ENCODE measurements at places on chromosomes 13 and 19.

GRCh38 chr13:113558461-113558860, 26.1 kb upstream of the TFDP1 start:
- DNase-seq, result peak; percentile 40

GRCh38 chr19:44623080-44623479, 9.7 kb downstream of the IGSF23 start:
- DNase-seq, result no peak

DNA sequence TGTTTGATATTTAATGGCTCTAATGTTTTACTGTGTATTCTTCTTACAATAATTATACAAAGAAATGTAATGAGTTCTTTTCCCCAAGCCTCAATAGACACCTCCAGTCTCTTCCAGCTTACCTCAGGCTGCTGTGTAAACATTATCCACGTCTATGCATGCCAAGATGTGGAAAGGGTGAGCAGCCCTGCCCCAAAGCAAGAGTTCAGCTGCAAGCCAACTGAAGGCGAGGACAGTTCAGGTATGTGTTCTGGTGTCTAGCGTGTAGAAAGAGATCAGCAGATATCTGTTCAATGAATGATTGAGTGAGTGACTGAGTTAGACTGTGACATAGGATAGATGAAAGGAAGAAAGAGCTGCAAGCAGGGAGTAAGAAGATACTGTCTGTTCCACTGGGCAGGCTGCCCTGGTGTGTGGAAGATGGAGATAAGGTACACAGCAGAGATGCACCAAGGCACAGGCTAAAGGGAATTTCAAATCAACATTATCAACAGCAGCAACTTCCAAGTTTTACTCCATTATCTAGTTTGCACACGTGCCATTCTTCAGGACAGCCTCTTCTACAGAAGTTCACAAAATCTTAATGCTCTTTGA, 66.0 kb downstream of the LATS2 start:
- no peak for DNase-seq

DNA sequence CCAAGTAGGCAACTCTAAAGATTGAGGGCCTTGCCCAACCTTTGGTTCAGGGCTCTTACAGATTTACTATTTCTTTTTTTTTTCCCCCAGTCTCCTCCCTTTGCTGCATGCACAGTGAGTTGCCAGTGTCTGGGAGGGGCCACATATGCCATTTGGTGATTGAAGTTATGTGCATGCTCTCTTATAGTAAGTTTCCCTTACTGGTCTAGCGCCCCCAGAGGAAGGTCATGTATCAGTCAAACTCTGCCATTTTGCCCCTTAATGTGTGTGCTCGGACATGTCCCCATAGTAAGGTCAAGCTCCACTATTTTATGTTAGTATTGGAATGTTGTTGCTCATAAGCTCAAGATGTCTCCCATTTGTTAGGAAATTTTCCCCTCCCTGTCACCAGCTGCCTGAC, 1138.0 kb upstream of the SLC10A2 start:
- no peak for DNase-seq

DNA sequence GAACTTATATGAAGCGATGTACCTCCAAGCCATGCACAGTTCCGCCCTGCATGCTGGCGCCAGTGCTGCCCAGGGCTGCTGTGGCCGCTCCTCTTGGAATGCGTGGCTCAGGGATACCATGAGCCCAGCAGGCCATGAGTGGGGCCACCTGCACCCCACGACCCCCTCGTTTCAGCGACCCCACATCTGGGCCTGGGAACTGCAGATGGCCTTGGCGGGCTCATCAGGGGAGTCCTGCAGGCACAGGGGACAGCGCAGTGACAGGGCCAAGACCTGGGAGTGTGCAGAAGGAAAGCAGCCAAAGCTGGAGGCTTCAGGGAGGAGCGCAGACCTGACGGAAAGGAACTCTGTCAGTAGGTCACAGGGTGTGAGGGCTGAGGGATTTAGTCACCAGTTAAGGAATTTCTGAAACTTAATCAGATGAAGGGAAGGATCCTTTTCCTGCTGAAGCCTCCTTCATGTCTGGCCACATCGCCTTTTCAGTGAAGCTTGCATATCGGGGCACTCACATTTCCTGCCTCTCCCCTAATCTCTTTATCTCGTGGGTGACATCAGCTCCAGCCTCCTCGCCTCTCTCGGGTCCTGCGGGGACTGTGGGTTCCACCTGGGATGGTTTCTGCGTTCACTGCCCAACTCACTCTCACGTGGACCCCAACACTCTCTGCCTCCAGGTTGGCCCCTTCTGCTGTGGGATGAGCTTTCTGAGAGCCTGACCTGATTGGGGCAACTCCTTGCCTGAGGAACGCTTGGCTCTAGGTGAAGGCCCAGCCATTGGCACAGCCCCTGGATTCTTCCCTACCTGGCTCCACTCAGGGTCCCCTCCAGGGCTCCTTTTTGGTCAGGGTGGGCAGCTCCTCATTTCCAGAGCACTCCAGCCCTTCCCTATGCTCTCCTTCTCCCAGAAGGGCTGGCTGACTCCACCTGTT, 123.5 kb downstream of the CRYL1 start:
- DNase-seq, result peak; percentile 56

DNA sequence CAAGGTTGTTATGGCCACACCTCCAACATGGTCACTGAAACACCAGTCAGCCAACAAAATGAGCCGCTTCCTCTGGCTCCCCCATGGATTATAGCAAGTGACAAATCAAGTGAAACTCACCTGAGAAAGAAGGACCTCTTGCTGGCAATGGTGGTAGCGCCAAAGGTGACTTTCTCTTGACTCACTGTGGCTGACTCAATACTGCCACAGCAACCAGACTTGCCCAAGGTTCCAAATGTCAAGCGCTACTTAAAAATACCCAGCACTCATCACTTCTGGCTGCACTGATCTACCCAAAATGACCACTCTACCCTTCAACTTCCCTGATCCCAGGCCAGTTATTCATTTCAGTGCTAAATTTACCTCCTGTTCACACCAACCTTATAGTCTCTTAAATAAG, 495.5 kb downstream of the FOXO1 start:
- DNase-seq, result no peak

DNA sequence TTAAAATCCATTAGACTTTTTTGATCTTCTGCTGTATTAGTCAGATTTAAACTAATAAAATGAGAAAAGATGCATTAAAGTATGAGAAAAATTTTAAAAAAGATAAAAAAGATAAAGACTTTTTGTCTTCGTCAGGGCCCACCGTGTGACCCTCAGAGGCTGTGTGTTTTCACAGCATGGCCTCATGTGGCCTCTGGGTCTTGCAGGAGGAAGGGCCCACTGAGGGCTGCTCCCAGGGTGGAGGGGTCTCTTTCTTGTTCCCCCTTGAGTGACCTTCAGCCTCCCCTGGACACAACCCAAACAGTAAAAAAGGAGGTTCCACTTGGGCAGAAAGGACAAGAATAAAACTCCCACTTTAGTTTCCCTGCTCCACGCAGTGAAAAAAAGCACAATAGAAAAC, 57.1 kb upstream of the RANBP3 start:
- DNase-seq, result peak; percentile 13

- DNase-seq, result no peak
These were observed 198.1 kb downstream of the FGF14 start for GRCh38 chr13:102203718-102204117.

GRCh38 chr19:6076675-6077463, 33.4 kb downstream of the RFX2 start:
- DNase-seq, result no peak

GRCh38 chr19:995051-995827, 5.0 kb upstream of the GRIN3B start:
- no peak for DNase-seq

- DNase-seq, result no peak
These were observed 13.1 kb downstream of the NOP53 start for GRCh38 chr19:47758443-47758804.

DNA sequence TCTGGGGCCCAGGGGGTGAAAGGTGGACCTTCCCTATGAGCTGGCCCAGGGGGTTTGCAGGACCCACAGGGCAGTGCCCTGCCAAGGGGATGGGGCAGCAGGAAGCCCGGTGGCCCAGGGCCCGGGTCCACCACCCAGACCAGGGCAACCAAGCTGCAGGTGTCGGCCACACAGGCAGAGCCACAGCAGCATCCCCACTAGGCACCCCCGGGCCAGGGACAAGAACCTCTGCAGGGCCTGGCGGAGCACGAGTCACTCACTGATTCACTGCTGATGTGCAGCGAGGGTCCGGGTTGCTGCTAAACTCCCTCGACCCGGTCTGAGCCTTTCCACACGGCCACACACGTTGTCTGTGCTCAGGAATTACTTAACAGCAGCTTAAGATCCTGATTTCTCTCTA, 8.8 kb downstream of the FZR1 start:
- no peak for DNase-seq

GRCh38 chr13:35797244-35797643, 320.8 kb upstream of the MAB21L1 start:
- DNase-seq, result no peak

DNA sequence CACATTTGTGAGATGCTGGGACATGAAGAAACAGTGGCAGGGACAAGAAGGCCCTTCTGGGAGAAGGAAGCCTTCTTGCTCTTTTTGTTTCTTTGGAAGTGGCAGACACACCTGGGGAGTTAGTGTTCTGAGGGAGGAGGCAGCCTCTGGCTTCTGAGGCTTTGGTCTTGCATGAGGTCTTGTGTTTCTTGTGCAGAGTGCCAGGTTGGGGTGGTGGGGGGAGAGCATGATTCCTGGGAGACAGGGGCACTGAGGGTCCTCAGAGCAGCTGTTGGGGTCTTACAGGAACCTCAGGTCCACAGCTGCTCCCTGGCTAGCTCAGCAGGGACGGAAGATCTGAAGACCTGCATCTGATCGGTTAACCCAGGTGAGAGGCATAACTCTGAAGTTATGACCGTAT, 167.5 kb upstream of the ZNF536 start:
- no peak for DNase-seq

GRCh38 chr13:40306817-40307216, 359.6 kb downstream of the FOXO1 start:
- no peak for DNase-seq

DNA sequence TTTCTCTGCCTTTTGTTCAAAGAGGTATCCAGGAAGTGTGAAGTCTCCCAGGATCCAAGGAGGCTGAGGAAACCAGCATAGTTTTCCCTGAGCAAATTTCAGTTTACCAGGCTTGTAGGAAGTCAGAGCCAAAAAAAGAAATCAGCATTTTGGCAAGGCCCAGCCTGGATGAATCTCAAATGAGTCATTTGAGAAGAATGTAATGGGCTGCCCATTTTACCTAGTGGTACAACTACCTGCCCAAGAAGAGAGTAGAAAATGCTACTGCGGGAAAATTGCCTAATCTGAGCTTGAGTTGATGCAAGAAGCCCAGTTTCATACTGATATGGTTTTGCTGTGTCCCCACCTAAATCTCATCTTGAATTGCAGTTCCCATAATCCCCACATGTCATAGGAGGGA, 284.1 kb upstream of the ZNF507 start:
- DNase-seq, result no peak

- no peak for DNase-seq
These were observed 10.6 kb upstream of the NFIX start for GRCh38 chr19:12984683-12985048.

- DNase-seq, result no peak
These were observed 64.6 kb upstream of the SOX21 start for GRCh38 chr13:94776956-94777355.

GRCh38 chr13:93098972-93099371, 127.6 kb upstream of the GPC6 start:
- DNase-seq, result no peak

GRCh38 chr13:23828086-23828485, 61.1 kb downstream of the MIPEP start:
- DNase-seq, result no peak

- DNase-seq, result no peak
These were observed 365.5 kb downstream of the UQCRFS1 start for GRCh38 chr19:28847468-28847867.

GRCh38 chr13:101536079-101536478, 83.6 kb downstream of the ITGBL1 start:
- DNase-seq, result no peak

GRCh38 chr13:99261059-99261458, 2.9 kb upstream of the GPR18 start:
- no peak for DNase-seq

DNA sequence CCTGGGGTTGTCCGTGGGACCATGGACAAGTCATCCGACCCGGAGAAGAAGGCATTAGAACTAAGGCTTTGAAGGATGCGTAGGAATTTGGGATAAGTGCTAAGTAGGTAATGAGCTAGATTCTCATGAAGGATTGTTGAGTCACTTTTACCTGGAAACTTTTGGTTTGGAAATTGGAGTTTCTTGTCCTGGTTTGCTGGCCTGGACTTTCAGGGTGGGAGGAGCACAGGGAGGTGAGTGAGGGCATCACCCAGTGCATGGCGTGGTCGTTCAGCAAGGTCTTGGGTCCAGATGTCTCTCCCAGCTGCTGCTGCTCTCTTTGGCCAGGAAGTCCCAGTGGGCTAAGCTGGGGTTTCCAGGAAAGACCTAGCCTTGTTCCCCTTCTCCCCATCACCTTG, 7.6 kb downstream of the NFIC start:
- DNase-seq, result no peak

- no peak for DNase-seq
These were observed 3.6 kb upstream of the MIER2 start for GRCh38 chr19:347946-348861.

DNA sequence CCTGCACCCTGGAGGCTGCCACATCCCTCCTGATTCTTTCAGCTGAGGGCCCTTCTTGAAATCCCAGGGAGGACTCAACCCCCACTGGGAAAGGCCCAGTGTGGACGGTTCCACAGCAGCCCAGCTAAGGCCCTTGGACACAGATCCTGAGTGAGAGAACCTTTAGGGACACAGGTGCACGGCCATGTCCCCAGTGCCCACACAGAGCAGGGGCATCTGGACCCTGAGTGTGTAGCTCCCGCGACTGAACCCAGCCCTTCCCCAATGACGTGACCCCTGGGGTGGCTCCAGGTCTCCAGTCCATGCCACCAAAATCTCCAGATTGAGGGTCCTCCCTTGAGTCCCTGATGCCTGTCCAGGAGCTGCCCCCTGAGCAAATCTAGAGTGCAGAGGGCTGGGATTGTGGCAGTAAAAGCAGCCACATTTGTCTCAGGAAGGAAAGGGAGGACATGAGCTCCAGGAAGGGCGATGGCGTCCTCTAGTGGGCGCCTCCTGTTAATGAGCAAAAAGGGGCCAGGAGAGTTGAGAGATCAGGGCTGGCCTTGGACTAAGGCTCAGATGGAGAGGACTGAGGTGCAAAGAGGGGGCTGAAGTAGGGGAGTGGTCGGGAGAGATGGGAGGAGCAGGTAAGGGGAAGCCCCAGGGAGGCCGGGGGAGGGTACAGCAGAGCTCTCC, 6.9 kb upstream of the CEACAM5 start:
- DNase-seq, result peak; percentile 43

DNA sequence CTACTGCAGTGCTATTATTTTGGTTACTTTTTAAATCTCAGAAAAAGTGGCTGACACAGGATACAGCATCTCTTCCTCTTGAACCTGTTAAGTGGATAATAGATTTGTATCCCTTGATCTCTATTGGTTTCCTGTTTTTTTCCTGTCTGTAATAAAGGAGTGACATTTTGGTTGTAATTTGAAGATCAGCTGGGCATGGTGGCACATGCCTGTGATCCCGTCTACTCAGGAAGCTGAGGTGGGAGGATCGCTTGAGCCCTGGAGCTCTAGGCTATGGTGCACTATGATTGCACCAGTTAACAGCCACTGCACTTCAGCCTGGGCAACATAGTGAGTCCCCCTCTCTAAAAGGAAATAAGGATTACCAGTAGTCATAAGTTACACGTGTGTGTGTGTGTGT, 46.8 kb downstream of the METTL21C start:
- DNase-seq, result no peak

- DNase-seq, result no peak
These were observed 617.2 kb downstream of the PCDH9 start for GRCh38 chr13:66612983-66613382.

All from activated CD8-positive, alpha-beta memory T cell treated with anti-CD3 and anti-CD28 coated beads for 24 hours (primary cell).